NCI-H1105 (cell line): ENCODE measurements at places on chromosomes 3 and 15.

- no peak for DNase-seq
Observed at GRCh38 chr15:81256916-81257315, 60.2 kb downstream of the IL16 start.

DNA sequence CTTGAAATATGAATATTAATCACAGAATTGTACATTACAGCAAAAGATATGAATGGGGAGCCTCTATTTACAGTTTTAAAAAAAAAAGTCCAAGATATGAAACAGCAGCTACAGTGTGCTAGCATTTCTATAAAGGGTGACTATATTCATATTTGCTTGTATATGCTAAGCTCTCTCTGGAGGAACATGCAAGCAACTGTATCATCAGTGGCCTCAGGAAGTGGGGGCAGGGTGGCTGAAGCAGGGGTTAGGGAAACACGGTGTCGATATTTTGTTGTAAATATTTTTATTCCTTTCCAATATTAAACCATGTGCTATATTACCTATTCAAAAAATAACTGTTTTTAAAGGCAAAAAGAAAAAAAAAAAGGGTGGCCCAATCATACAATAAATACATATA, 2.3 kb downstream of the UACA start:
- DNase-seq = no peak

GRCh38 chr3:159080256-159080655, 278.4 kb downstream of the MFSD1 start:
- no peak for DNase-seq

DNA sequence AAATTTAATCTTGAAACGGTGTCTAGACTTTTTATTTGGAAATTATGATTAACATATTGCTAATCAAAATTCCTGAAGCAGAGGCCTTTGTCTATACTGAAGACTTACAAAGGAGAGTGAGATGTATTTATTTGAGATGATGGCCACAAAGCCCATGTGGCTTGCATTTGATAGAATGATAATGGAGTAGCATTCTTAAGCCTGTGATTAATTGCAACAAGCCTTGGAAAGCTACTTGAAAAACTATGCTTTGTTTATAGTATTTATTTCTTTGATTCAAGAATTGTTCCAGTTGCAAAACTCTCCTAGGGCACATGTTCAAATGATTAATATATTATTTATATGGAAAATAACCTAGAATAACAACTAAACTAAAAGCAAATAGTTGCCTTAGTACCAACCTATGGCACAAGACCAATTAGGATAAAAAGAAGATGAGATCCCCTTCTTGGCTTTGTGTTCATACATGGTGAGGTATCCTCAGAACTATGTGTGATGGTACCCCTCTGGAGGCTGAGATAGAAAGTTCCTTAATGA, 244.1 kb upstream of the TBL1XR1 start:
- no peak for DNase-seq

GRCh38 chr15:55846116-55846707, 103.3 kb upstream of the PRTG start:
- DNase-seq = peak; percentile 32

GRCh38 chr3:102125197-102125993, 276.1 kb downstream of the NFKBIZ start:
- DNase-seq = no peak

GRCh38 chr15:62390791-62391640, 225.9 kb upstream of the C2CD4B start:
- DNase-seq = peak; percentile 14

- no peak for DNase-seq
Observed at GRCh38 chr3:18098960-18099587, 326.1 kb downstream of the SATB1 start.

DNA sequence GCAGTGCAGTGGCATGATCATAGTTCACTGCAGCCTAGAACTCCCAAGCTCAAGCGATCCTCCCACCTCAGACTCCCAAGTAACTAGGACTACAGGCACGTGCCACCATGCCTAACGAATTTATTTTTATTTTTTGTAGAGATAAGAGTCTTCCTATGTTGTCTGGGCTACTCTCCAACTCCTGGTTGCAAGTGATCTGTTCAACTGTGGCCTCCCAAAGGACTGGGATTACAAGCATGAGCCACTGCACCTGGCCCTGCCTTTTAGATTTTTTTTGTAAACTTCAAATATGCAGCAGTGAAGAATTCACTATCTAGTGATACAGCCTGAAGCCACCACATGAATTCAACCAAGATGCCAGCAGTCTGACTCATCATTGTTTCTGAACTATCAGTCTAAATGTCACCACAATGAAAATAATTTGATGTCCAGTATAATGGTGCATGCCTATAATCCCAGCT, 32.7 kb downstream of the UBXN7 start:
- DNase-seq = no peak

GRCh38 chr15:33296050-33296449, 14.7 kb upstream of the RYR3 start:
- no peak for DNase-seq

DNA sequence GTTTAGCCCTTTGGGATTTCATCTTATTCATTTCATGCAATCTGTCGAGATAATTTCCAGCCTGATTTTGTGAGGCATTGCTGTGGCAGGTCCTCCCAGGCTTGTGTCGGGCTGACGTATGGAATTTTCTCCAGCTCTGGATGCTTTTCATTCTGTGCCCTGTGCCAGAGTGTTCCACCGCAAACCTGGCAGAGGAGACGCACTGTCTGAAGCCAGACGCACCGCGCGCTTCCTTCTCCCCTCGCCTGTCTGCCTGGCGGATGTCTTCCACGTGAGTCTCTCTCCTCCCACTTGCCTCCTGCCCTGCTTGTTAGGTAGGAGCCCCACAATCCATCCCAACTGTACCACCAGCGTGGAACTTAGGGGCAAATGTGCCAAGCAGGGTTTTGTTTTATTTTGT, 20.1 kb upstream of the GLCE start:
- DNase-seq = no peak

DNA sequence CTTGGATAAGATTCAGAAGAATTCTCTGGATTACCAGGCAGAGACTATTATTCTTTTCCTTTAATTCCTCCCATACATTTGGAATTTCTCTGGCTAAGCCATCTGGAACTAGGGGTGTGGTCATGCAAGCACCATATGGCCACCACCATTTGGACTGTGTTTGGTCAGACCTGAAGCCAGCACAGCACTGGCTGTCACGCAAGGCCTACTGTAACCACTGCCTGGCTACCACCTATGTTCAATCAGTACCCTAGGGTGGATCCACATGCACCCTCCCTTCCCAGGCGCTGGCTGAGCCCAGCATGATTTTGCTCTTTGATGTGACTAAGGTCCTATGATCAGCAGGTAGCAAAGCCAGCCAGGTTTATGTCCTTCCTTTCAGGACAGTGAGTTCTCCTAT, 287.8 kb upstream of the GOLIM4 start:
- no peak for DNase-seq

DNA sequence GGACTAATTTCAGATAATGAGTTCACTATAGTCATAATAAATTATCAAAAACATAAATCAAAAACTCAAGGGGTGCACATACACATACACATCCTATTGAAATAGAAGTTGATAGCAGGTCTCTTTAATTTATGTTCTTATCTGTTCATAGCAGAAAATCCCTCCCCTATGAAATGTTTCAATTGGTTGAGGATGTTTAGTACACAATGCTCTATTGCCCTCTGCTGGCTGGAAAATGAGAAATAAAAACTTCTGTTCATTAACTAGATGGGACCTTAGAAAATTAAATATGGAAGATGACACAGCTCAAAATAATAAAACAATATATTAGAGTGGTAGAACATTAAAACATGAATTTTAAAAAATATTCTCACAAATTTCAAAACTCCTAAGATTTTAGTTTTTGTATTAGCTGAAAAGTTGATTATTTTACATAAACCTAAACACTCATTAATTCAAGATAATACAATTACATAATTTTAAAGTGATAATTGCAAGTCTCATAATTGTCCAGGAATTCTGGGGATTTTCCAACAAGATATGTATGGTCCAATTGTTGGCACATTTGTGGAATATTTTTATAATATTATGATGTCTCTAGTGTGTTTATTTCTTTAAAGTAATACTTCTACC, 735.0 kb downstream of the ROBO1 start:
- peak; percentile 35 for DNase-seq

GRCh38 chr3:16415911-16416476, 97.5 kb downstream of the RFTN1 start:
- DNase-seq = no peak

- DNase-seq = no peak
Observed at GRCh38 chr15:96180087-96180748, 150.3 kb upstream of the NR2F2 start.

DNA sequence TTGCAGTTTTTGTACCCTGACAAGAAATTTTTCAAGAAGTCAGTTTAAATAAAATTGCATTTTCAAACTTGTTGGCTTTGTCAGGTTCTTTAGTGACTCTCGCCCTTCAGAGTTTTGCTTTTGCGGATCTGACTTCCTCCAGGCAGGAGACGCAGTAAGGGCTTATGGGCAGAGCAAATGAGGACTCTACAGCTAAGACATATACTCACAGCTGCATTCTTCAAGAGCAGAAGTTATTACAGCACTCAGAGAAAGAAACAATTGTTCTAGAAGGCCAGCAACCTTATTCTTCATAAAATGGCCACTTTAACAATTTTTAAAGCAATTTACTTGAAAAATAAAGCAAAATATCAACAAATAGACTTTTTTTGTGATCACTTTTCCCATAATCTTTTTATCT, 438.8 kb upstream of the THRB start:
- no peak for DNase-seq

DNA sequence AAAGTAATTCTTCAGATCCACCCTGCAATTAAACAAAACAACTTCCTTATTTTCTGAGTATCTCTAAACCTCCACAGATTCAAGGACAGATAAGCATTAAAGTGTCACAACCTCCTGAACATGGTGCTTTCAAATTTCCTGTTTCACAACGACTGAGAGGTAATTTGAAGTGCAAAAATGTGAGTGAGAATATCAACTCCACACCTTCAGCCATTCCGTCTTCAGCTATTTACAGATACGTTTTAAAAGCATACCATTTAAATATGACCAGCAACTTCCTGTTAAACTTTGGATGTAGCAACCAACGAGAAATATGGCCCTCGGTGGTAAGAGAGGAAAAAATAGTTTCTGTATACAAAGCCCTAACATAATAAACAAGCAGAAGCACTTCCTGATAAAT, 32.1 kb upstream of the PCSK6 start:
- no peak for DNase-seq

GRCh38 chr3:42027571-42027970, 63.6 kb upstream of the TRAK1 start:
- DNase-seq = no peak
